ENCODE measurements at places on chromosomes 4 and X. TPM values are rescaled to one million over a fixed set of nuclear protein-coding genes. Genes with fewer than 3 reads are reported as not detected.

DNA sequence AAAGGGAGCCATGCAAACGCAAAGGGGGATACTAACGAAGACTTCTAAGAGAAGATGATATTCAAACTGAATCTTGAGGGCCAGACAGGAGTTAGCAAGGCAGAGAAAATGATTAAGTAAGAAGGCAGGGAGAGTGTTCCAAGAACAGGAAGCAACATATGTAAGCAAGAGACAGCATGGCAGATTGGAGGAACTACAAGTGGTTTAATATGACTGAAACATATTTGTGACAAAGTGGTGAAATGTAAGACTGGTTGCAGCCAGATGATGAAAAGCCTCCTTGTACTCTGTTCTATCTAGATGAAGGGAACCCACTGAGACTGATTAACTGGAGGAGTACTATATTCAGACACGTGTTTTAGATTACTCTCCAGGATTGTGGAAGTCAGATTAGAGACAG, 116.6 kb upstream of the DIAPH2 start:
- DNase-seq = no peak

DNA sequence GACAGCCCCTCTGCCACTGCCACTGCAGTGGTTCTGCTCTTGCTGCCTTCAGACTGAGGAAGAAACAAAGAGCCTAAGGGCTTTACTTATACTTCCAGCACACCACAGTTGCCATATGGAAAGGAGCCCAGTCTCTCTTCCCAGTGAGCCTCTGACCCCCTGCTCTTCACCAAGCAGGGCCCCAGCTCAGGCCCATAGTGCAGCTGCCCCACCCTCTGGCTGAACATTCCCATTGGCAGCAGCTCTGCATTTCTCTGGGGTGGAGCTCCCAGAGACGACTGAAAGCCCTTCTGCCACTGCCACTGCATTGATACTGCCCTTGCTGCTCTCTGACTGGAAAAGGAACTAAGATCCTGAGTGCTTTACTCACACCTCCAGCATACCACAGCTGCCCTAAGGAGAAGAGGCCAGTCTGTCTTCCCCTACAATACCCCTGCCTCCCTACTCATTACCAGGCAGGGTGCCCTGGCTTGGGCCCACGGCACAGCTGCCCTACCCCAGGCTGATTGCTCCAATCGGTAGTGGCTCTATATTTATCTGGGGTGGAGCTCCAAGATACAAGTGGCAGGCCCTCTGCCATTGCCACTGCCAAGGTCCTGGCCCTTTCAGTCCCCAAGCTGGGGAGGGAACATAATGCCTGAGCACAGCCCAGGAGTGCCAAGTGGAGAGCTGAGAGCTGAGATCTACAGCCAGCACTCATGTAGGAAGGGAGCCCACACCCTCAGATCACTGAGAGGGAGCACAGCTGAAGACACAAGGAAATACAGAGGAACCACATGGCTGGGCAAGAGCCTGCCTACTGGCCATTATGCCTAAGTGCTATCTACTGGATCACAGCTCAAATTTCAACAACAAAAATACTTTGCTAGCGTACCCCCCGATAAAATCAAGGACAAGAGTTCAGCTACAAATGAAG, 36.0 kb downstream of the AWAT2 start:
- DNase-seq = no peak

- DNase-seq = no peak
Observed at GRCh38 chr4:108152980-108153379, 15.8 kb downstream of the LEF1 start.

DNA sequence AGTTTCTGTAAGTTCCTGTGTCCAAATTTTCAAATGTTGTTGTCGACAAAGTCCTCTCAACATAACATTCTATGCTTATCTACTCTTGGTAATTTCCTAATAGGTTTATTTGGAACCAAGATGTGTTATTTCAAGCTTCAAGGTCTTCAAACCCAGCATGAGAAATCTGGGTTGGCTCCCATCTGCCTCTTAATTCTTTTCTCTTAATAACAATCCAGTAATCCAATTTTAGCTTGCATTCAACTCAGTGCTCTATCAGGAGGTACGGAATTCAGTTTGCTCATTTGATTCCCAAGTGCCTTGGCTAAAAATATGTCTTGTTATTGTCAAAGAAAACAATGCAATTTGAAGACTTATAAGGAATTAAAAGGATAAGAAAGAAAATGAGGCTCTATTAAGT, 235.5 kb upstream of the MID1 start:
- DNase-seq = no peak

DNA sequence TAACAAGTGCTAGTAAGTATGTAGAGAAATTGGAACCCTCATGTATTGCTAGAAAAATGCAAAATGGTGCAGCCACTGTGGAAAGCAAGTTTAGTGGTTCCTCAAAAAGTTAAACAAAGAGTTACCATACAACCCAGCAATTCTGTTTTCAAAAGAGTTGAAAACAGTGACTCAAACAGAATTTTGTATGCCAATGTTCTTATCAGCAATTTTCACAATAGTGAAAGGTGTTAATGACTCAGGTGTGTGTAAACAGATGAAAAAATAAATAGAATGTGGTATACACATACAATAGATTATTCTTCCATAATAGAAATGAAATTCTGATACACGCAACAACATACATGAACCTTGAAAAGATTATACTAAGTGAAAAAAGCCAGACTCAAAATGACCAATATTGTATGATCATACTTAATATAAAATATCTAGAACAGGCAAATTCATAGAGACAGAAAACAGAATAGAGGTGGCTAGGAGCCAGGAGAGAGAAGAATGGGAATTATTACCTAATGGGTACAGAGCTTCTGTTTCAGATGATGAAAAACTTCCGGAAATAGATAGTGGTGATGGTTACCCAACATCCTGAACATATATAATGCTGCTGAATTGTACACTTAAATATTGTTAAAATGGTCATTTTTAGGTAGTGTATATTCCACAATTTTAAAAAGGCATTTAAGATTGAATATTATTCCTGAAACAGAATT, 51.6 kb downstream of the WDFY3 start:
- DNase-seq = no peak

- DNase-seq = peak; percentile 23
Observed at GRCh38 chr4:57037982-57038604, 59.4 kb downstream of the POLR2B start.

GRCh38 chr4:64718091-64718490, 308.8 kb upstream of the TECRL start:
- DNase-seq = no peak

- no peak for DNase-seq
Observed at GRCh38 chr4:159445692-159446091, 342.8 kb downstream of the RAPGEF2 start.

TCP11X2 gene
- not detected for total RNA-seq

SAGE1 gene
- total RNA-seq = not detected

TMPRSS11F gene
- total RNA-seq = not detected

HTRA3 gene
- not detected for total RNA-seq
